ENCODE measurements at places on chromosomes 1 and 21.

DNA sequence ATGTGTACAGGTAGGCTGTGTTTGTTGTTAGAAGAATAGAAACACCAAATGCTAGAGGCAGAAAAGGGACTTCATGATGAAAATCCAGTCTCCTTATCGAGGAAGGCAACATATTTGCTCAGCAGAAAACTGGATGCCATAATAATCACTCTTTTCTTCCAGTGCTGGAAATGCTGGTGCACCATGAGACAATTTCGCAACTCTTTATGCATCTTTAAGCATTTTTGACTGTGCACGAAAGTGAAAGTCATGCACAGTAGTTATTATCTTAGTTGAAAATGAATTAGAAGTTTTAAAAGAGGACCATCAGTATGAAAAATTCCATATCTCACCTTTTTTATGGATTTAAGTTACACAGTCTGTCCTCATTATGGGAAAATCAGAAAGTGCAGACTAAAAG is 29.1 kb downstream of the SMYD2 start:
- no peak for DNase-seq

DNA sequence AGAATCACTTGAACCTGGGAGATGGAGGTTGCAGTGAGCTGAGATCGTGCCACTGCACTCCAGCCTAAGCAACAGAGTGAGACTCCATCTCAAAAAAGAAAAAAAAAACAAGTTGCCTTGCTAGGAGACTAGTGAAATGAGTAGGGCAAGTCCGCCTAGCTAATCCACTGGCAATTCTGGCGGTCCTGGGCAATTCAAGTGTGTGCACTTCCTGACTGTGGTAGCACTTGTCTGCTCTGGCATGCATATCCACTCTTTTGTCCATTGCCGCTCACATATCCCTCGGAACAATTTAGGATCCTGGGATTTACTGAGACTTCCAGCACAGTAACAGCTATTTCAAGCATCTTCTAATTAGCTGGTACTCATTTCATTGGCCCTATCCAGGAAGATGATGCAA is 426.3 kb upstream of the ADGRL2 start:
- DNase-seq = no peak

- no peak for DNase-seq
Measured at GRCh38 chr1:231384696-231385415, 37.2 kb downstream of the EGLN1 start.

- peak; percentile 33 for DNase-seq
Measured at GRCh38 chr1:25854554-25854953, 4.7 kb downstream of the AUNIP start.

GRCh38 chr1:26296340-26297056 is 9.9 kb downstream of the UBXN11 start:
- no peak for DNase-seq

- no peak for DNase-seq
Measured at GRCh38 chr1:153733970-153734369, 6.1 kb downstream of the INTS3 start.

All from NCI-H2107 (cell line).